Posterior vena cava (tissue), 2 donors: ENCODE measurements at places on chromosomes 16 and 17.

DNA sequence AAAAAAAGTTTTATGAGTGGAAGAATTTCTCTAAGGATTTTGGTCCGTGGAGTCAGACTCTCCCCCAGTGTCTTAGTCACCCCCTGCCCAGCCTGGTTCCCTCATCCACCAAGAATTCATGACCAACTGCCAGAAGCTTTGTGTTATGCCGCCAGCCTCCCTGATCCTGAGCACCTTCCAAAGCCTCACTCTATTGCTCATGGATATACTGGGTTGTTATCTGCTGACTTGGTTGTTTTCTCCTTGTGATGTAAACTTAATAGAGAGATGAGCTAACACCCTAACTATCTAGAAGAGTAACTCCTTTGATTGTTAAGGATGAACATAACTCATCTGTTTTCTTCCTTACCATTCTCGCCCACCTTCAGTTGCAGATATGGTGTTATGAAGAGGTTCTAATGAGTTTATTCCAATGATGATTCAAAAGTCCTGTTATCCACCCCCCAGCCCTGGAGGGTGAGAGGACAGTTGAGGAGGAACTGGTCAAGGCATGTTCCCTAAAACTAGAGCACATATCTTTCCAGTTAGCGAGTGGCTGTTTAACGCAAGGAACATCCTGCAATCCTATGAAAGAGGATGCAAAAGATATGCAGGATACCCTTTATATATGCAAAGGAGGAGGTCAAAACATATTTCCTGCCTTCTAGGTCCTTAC, 1.5 kb upstream of the PSMD3 start:
- DNase-seq = no peak

DNA sequence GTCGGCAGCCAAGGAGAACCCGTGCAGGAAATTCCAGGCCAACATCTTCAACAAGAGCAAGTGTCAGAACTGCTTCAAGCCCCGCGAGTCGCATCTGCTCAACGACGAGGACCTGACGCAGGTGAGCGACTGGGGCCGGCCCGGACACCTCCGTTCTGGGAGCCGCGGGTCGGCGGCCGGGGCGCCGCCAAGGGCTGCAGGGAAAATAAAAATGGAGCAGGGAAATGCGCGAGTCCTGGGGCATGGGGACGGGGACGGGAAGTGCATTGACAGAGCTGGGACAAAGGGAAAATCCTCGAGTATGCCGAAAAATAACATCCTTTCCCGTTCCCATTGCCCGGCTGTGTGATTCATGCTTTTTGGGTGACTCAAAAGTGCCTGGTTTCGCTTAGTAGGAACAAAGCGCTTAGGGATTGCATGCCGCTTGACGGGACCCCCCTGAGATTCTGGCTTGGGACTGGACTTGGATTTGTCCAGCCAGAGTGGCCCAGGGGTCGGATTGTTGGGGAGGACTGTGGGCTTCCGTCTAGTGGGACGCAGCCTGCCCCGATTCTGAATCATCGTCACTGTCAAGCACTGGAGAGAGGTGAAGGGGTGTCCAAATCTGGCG, 699 bp downstream of the MPRIP start:
- peak; percentile 77 for DNase-seq

- no peak for DNase-seq
Observed at GRCh38 chr16:28267356-28267755, 25.0 kb upstream of the SBK1 start.

DNA sequence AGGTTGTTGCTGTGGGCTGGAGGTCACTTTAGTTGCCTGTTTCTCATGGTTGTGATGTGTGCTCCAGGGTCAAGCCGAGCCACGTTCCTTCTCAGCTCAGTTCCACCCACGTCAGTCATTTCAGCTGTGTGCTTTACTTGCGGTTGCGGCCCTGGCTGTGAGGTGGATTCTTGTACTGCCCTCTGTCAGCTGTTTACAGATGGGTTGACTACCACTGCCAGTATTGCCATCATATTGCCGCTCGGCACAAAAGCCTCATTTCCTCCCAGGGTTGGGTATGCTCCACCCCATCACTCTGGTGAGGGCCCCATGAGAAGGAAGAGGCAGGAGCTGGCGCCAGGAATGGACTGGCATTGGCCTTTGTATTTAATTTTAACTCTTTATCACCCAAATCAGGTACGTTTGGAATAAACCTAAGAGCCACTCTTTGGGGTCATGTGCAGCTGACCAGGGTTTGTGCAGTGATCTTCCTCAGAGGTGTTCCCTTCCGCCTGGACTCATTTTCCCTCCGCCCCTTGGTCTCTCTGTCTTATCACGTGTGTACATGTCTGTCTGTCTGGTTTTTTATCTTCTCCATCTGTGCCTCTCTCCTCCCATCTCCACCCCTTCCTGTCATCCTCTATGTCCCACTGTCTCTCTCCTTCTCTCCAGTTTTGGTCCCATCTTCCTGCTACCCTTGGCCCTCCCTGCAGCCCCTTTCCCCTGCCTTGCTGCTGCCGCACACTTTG, 25.0 kb downstream of the METTL22 start:
- DNase-seq = no peak

GRCh38 chr17:76820561-76820960, 47.6 kb upstream of the MGAT5B start:
- no peak for DNase-seq

DNA sequence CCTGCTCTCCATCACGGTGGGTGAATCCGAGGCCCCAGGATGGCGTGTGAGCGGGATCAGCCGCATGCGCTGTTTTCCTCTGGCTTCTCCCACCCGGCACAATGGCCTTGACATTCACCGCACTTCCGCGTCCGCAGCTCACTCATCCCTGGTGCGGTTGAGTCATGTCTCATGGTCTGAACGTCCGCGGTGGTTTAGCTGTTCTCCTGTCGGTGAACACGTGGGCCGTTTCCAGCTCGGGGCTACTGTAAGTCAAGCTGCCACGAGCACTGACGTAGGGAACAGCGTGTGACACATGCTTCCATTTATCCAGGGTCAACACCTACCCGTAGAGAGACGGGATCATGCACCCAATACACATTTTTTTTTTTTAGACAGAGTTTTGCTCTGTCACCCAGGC, 15.3 kb upstream of the CACNA1H start:
- no peak for DNase-seq

GRCh38 chr17:76500074-76500746, 1.0 kb downstream of the RHBDF2 start:
- DNase-seq = no peak

- DNase-seq = no peak
Observed at GRCh38 chr16:4067262-4068001, 48.8 kb downstream of the ADCY9 start.

DNA sequence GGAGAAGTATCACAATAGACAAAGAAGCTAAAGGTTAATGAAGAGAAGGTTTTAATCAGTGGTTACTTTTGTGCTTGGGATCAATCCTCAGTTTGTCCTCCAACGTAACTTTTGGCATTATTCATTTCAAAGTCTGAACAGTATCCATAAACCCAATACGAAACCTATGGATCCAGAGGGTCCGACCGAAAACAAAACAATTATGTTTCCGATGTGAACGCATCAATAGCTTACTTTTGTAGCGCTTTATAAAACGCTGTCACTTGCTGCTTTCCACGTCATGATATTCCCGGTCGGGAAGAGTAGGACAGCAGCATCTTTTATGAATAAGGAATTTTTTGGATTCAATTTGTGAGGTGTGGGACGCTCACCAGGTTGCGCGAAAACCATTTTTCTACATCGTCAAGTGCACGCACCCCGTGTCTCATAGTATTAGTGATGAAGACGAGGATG, 383.8 kb downstream of the ZFHX3 start:
- no peak for DNase-seq
